ENCODE measurements at places on chromosomes 13 and 19.

DNA sequence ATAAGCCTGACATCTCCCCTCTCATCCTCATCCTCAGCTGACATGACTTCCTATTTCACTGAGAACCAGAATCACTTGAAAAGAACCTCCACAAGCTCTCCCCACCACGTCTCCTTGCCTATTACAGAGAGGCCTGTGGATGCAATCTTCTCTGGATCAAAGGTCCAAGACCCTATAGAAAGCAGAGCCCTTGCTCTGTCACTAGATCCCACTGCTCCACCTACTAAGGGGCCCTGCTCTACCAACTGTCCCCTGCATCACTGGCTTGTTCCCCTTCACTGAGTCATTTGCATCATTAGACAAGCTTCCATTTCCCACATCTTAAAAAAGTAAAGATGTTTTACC is 40.8 kb downstream of the RCBTB2 start:
- DNase-seq = no peak

DNA sequence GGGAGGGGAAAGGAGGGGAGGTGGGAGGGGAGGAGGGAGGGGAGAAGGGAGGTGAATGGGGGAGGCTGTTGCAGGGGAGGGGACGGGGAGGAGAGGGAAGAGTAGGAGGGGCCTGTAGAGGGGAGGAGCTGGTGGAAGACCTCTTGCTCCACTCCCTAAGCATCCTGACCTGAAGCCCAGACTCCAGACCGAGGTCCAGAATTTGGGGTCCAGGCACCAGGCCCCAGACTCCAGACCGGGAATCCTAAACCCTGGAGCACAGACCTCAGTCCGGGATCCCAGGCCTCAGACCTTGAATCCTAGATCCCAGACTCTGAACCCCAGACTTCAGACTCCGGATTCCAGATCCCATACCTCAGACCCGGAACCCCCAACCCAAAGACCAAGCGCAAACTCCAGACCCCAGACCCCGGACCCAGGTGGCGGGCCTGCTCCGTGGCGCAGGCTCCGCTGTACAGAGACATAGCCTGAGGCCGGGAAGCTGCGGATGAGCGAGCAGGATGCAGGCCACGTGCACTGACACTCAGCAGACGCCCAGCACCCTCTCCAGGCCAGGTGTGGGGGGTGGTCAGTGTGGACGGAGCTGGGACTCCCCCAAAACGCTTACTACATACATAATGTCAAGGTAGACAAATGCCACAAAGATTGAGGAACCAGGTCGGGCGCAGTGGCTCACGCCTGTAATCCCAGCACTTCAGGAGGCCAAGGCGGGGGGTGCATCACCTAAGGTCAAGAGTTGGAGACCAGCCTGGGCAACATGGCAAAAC is 710 bp upstream of the BTBD2 start:
- no peak for DNase-seq

DNA sequence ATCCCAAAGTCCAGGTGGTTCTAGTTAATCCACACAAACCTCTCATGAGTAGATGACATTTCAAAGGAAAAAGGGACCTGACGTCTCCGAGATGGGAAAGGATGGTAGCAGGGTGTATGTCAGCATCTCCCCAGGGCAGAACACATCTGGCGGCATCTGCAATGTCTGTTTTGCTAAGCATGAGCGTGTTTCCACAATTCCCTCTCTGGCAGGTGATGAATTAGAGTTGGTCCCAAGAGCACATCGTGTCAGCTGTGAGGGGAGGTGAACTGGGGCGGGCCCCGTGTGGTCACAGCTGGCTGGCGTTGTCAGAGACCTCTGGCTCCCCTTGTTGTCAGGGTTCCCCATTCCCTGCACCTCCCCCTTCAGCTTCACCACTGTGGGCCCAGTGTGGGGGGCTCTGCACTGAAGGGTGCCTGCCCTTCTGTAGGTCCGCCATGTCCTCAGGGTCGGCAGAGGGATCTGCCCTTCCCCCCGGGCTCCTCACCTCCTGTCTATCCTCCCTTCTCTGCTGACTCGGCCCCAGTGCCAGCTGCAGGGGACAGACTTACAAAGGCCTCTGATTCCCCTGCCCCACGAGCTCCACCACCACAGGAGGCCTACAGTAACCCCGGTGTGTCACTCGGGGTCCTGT is 58.2 kb downstream of the CDADC1 start:
- DNase-seq = no peak

- DNase-seq = no peak
These were observed 30.0 kb downstream of the CEACAM1 start for GRCh38 chr19:42498169-42498757.

- no peak for DNase-seq
These were observed 430.4 kb downstream of the IRS2 start for GRCh38 chr13:109355875-109356434.

DNA sequence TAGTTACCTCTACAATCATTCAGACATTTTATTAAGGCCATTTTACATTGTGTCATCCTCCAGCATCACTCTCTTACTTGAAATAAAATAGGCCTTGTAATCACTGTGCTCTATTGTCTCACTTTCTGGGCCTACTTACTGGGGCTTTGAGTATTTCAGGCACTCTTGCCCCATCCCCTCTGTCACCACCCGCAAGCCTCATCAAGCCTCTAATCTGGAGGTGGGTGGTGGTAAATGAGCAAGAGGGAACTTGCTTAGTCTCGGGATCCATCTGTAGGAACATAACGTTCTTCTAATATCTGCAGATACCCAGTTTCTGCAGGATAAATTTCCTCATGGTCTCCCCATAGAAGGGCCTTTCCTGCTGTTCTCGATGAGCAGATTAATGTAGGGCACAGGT is 19.4 kb upstream of the GPR18 start:
- no peak for DNase-seq

DNA sequence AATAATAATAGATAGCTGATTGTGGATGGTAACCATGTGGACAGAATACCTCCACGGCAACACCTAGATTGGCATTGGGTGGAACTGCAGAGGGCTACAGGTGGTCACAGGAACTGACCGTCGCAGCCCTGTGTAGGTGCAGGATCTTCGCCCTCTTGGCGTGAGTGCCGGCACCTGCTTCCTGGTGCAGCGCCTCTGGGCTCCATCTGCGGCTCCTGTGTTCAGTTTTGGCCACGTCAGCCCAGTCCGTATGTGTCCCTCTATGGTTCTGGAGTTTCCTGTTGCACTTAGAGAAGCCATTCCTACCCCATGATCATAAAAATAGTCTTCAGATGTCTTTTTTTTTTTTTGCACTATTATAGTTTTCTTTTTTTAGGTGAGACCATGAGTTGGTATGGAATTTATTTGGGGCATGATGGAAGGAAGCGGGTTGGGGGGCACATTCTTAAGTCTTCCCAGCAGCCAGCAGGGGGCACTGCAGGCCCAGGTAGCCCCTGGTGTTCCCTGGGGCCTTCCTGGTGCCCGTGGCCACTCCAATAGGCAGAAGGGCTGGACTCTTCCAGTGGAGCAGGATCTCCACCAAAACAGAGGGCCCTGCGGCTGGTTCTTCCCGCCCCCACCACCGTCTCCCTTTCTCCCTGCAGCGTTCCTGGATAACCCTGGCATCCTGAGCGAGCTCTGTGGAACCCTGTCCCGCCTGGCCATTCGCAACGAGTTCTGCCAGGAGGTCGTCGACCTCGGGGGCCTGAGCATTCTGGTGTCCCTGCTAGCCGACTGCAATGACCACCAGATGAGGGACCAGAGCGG is 10.1 kb upstream of the SLC25A42 start:
- DNase-seq = peak; percentile 50

- DNase-seq = no peak
These were observed 55.9 kb downstream of the DLEU7 start for GRCh38 chr13:50787316-50788195.

- DNase-seq = no peak
These were observed 441.6 kb downstream of the TDRD3 start for GRCh38 chr13:60838581-60838980.

DNA sequence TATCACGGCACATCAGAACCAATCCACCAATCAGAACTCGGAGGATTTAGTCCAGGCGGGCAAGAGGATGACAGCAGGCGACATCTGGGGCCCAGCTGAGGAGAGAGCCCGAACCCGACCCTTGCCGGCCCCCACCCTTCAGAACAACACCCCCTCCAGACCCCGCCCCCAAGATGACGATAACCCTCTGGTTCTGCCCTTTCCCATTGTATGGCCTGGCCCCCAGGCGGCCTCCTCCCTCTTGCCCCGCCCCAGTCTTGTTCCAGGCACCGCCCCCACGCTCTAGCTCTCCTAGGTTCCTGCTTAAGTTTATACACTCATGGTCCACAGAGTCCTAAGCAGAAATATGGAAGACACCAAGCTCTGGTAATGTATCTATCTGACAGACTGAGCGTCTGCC is 2.8 kb upstream of the ZNF83 start:
- no peak for DNase-seq

- DNase-seq = no peak
These were observed 106.4 kb upstream of the UBL3 start for GRCh38 chr13:29956853-29957252.

DNA sequence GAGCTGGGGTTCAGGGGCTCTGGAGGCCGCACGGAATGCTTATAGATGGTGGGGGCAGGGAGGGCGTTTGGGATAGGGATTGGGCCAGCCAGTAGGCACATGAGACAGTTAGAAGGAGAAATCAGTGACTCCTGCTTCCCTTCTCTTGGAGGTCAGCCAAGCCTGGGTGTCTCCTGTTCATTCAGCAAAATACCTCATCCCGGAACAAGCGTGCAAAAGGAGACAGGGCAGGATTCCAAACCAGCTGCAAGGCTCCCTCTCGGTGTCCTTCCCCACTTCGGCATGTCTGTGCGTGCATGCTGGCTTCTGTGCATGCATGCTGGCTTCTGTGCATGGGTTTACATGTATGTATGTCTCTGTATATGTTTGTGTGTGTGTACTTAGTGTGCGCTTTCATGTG is 37.3 kb upstream of the PEPD start:
- DNase-seq = no peak

- DNase-seq = no peak
These were observed 7.3 kb upstream of the SBK3 start for GRCh38 chr19:55552620-55553019.

DNA sequence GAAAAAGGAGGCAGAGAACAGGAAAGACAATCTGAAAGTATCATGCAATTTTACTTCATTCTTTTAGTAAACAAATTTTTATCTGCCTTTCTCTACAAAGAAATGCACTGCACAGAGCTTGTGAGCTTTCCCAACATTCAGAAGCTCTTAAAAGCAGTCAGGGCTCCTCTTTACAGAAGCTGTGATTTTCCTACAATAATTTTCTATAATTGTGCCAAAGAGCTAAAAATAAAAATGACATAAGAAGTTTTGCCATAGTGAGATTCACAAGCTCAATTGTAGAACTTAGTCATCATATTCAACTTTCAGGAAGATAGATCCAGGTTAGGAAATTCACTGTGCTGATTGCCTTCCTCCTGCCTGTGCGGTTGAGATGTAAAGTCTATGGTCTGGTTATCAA is 341.4 kb downstream of the PCDH9 start:
- no peak for DNase-seq

All from stimulated activated CD4-positive, alpha-beta T cell treated with anti-CD3 and anti-CD28 coated beads, Interleukin-4, amount 100 ng/mL, for 48 hours (primary cell).